ENCODE measurements at places on chromosomes 1 and 21.

DNA sequence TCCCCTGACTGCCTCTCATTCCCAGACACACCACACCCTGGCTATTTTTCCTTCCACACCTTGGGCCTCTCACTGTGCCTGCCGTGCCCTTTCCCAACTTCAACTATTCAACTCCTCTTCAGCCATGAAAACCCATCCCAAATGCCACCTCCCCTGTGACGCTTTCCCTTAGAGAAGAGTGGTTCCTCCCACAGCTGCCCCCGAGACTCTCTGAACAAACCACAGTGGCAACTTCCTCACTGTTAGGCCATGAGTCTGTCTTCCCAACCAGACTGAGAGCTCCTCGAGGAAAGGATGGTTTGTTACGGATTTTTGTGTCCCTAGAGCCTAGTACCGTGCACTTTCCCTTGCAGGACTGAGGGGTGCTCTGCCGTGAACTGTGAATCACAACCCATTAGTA, 59.2 kb downstream of the LRRN2 start:
- DNase-seq, result no peak

GRCh38 chr1:212127221-212127620, 91.7 kb downstream of the DTL start:
- no peak for DNase-seq

DNA sequence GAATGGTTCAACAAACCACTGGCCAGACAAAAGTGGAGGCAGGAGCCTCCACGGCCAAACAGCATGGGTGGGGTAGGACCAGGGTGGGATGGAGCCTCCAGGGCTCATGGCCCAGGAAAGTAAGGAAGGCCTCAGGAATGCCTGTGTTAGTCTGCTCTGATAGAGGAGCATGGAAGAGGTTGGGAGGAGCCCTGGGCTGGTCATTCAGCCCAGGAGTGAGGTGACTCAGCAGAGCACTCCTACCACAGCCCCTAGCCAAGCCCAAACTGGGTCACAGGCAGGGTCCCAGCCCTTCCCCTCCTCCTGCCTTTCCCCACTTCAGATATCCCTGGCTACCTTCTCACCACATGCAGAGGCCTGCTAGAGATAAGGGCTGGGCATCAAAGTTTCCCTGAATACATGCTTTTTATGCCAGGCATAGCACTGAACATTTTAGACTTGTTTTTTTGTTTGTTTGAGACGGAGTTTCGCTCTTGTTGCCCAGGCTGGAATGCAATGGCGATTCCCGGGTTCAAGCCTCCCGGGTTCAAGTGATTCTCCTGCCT, 3.1 kb upstream of the SHISA4 start:
- no peak for DNase-seq

DNA sequence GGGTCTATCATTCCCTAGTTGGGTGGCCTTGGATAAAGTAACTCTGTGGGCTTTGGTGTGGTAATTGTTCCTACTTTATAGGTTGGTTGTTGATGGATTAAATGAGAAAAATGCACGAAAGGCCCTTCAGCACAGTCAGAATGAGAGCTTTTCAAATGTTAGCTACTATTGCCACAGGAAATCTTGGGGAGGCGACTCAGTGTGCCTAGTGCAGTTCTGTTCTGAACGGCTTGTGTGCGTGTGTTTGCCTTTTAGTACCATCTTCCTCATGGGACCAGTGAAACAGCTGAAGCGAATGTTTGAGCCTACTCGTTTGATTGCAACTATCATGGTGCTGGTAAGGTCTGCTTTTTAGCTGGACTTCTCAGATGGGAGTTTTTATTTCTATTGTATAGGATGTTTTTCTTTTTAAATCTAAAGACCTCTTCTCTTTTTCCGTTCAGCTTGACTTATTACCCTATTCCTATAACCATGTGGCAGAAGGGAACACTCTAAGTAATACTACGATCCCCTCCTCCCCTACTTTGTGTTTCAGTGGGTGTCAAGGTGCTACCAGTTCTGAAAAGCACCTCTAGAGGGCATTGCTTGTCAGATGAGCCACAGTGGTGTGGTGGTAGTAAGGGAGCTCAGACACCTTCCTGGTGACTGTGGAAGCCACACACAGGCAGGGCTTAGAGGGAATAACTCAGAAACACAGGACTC, 9.2 kb downstream of the SFT2D2 start:
- DNase-seq, result no peak

DNA sequence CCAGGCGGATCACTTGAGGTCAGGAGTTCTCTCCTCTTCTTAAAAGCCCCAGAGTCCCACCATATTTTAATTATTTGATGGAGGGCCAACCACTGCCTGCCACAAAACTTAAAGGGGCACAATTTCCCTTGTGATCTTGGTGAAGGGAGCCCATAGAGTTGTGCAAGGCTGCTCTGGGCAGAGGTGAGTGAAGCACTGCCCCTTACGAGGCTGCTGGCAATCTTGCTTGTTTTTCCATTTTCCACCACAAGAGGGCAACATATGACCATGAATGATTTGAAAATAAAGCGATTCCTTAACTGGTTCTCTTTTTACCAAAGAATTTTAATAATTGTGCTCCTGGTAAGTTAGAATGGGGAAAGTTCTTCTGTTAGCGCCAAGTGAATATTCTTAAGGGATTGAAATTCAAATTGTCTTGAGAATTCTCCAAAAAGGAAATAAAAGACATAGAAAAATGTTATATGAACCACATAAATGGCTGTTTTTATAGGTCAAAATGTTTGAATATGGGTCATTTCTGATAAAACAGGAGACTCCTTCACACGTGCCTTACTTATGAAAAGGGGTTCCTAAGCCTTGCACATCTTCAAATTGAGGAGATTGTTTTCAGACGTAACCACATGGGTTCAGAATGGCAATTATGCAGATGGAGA, 22.7 kb downstream of the PGM1 start:
- no peak for DNase-seq

- DNase-seq, result no peak
These were observed 29.6 kb upstream of the DIPK1A start for GRCh38 chr1:92990828-92991227.

Data from upper lobe of right lung (tissue), 1 donor.